HS-5 (cell line): ENCODE measurements at places on chromosomes 3 and 15.

GRCh38 chr3:175422744-175423143, 563.6 kb downstream of the NAALADL2 start:
- DNase-seq: no peak

DNA sequence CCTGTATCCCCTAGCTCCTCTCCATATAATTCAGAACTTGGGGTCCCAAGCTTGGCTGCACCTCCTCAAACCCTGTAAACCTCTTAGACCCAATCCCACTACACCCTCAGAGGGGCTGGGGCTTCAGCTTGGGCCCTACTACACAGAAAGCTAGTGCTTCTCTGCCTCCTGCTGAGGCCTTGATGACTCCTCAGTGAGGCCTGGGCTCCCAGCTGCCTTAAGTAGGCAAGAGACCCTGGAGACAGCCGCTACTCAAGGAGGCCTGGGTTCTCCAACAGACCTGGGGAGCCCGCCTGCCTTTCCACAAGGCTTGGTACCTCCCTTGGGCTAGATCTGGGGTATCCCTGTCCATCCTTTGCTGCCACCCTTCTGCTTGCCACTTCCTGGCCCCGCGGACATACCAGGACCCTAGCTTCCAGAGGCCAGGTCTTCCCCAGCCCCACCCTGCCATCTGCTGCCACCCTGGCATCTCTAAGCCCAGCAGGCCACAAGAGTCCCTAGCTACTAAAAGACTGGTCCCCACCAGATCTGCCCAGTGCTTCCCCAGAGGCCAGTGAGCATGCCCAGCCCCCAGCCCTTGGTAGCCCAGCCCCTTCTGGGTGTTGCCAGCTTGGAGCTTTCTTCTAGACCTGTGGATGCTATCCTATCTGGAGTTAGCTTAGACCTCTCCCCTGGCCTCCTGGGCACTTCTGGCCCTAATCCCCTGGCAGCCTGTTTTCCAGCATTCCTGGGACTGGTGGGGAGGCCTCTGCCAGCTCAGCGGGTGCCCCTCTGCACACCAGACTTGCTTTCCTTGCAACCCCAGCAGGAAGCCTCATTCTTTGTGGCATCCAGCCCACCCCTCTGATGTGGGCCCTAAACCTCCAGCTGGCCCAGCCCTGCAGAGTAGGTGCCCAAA, 13.7 kb downstream of the C15orf39 start:
- no peak for DNase-seq

- no peak for DNase-seq
Measured at GRCh38 chr15:78766041-78766440, 45.2 kb downstream of the ADAMTS7 start.

DNA sequence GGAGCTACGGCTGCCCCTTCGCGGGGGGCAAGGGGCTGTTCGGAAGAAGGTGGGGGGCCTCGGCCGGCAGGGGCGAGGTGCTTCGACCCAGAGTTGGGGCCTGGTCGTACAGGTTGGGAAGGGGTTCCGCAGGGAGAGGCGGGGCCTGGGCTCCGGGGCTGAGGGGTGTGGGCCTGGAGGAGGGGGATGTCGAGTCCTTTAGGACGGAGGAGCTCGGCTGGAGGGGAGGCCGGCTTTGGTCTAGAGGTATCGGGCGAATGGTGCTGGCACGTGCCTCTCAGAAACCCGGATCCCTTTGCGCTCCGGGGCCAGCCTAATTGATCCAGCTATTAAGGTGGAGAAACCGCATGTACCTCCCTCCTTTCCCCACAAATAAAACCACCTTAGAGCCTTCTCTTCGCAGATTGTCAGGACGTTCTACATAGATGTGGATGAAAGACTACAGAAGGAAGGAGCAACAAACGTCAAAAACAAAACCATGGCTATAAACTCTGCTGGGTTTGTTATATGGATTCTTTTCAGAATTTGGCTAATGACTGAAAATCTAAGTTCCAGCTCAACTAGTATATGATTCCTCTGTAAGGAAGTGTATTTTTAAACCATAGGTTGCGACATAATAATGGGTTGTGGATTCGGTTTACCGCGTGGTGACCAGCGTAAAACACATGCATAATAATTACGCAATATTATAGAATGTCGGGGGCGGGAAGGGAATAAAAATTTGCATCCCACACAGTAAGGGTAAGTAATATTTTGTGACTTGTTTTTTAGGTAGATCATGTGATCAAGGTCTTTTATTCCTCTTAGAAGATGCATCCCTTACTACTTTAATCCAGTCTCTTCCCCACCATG, 644 bp upstream of the NGLY1 start:
- DNase-seq: no peak

DNA sequence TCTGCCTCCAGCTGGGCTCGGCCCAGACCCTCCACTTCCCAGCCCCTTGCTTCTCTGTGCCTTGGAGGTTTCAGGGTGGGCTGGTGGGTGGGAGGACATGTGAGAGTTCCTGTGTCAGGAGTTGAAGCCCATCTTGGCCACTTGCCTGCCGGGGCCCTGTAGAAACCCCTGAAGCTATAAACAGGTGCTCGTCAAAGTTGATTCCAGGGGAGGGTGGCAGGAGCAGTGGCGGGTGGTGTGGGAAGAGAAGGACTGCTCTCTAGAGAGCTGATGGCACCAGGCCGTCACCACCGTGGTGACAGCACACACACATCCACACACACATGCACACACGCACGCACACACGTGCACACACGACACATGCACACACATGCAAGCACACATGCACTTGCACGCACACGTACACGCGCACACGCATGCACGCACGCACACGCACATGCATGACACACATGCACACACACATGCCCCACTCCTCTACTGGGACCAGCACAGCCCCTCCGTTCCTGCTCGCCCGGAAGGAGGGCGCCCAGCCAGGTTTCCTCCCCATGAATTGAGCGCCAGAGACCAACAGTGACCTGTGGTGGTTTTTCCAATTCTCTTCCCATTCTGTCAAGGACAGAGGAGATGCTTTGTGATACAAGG, 56.3 kb upstream of the CGNL1 start:
- DNase-seq: no peak

DNA sequence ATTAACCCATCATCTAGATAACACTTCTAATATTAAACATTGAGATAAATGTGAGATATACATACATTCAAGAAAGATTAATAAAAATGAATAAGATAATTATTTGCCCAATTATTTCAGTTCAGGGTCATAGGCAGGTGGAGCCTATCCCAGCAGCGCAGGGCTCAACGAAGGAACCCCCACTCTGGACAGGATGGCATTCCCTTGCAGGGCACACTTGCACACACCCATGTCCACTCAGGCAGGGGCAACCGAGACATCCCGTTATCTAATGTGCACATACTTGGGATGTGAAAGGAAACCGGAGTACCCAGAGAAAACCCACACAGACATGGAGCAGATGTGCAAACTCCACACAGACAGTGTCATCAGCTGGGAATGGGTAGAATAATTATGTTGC, 175.4 kb upstream of the CMC1 start:
- no peak for DNase-seq

DNA sequence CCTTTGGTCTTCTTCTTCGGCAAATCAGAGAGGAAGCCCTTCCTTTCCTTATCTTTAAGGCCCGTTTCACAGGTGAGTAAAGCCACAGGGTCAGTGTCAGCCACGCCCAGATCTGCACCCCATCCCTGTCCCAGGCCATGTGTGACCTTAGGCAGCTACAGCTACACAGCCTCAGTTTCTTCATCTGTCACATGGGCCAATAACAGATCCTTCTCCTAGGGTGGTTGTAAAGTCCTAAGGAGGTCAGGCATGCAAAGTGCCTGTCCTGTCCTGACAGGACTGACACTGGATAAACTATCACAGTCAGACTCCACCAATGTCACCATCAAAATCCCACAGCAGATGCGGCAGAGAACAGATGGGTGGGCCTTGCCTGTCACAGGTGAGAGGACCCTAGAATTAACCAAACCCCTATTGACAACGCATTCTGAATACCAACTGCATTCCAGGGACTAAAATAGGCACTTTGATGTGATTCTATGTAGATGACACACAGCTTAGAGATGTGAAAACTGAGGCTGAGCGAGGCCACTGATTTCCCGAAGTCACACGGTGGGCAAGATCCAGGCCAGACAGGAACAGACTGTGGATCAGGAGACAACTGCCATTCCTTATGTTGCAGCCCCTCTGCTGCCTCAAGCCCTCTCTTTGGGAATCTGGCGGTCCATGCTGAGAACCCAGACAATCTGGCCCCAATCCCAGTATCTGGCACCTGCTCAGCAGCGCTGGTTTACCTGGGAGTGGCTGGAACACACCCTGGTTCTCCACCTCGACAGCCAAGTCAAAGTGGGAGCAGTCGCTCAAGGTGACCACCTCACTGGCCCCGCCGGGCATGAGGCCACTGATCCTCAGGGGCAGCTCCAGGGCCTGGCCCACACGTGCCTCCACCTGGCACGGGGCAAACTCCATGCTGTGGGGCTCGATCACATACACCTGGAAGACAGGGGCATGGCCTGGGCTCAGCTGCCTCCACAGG, 48.7 kb downstream of the NUP210 start:
- DNase-seq: no peak

DNA sequence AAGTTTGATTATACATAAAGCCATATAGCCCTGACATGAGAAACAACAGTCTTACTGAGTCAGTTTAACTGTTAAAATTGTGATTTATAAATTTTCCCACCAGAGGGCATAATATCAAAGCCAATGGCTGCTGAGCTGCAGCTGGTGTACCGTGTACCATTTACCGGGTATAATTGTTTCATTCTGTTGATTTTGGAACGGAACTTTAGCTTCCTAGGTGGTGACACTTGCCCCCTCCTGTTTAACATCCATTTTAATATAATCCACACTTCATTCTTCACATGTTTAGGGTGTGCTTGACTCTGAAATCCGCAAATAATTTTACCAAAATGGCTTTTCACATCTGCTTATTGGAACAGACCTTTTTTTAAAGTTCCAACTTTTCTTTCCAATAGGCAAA, 72.8 kb downstream of the SLC9A9 start:
- DNase-seq: peak; percentile 29

DNA sequence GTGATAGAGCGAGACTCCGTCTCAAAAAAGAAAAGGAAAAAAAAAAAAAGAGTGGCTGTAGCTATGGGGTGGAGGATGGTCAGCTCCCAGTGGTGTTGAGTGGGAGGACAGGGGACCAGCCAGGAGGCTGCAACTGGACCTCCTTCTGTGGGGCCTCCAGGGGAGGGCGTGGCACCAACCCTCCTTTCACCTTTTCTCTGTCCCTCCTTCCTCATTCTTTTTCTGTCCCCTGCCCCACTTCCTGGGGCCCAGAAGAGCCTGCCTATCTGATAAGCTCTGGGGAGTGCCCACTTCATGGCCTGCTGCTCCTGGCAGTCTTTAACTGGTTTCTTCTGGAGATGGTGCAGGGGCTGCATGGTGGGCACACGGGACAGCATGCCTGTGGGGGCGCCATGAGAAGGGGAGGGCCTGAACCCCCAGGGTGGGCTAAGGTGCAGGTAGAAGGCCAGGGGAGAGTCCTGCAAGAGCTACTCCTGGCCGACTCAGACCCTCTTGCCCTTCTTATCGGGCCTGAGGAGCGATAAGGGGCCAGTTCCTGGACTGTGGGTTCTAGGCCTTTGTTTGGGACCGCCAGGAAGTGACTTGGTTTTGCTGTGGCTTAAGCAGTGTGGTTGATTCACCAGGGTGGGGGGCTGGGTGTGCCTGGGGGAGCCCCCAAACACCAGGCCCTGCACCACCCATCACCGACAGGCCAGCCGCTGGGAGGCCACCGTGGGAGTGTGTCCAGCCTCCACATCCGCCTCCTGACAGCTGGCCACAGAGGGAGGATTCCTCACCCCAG, 49.4 kb upstream of the FLNB start:
- DNase-seq: no peak

- DNase-seq: no peak
Measured at GRCh38 chr15:40952301-40952900, 870 bp upstream of the CHAC1 start.

GRCh38 chr3:55868347-55868746, 381.2 kb upstream of the WNT5A start:
- DNase-seq: no peak

DNA sequence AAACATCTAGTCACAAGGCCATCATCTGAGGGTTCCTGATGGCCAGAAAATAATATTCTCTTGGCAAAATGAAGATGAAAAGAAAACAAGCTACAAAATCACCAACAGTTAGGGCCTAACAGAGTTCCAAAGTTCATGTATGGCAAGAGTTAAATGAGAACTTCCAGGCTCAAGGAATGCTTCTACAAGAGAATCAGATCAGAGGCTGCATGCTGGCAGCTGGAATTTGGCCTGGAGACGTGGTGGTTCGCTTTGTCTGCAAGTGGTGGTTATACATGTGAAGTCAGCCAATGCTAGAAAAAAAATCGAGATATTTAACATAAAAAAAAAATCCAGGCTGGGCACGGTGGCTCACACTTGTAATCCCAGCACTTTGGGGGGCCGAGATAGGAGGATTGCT, 5.6 kb downstream of the SIAH2 start:
- DNase-seq: no peak

DNA sequence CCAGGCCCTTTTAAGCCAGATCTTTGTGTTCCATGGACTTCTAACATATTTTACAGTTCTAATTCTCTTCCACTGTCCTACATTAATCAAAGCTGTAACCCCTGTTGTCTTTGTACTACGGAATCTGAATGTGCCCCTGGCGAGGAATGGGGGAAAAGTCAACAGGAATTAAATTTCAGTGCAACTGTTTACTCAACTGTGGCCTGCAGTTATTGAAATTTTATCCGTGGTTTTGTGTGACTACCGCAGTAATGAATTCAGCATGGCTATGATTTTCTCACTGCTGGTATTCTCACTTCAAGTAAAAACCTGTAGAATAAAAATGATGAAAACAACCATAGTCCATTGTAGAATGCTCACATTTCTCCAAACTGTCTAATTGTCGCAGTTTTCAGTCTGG, 388.0 kb downstream of the FOXP1 start:
- DNase-seq: no peak

- DNase-seq: no peak
Measured at GRCh38 chr3:124268355-124268754, 276.4 kb upstream of the ROPN1 start.

GRCh38 chr3:18382760-18383369, 42.3 kb downstream of the SATB1 start:
- no peak for DNase-seq

DNA sequence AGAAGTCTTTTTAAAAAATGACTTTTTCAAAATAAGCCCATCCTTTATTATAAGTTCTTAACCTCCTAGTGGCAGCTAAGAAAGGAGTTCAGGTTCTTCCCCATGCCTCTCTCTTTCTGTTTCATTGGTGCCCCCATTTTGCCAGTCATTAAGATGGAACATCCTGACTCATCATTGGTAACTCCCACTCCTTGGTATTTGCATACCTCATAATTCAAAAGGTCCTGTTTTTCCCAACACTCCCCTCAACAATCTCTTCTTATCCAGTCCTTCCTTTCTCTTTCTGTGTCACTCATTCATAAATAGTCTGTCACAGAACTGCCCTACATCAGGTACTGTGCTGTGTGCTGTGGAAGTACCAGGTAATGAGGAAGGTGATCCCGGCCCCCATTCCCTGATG, 394.0 kb downstream of the FOXP1 start:
- no peak for DNase-seq

DNA sequence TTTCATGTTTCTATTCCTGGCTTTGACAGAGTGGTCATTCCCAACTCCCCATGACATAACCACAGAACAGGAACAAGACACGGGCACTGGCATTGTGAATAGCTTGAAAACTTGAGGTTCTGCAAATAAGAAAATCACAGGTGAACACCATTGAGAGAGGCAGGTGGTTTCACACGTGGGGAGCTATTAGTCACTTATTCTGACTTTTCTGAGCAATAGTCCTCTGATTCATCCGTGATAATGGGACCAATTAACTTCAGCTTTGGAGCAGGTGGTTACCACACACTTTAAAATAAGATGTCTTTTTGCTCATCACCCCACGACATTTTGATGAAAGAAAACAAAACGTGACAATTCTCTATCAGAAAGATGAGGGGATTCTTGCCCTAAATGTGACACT, 224.7 kb downstream of the KLF13 start:
- no peak for DNase-seq

GRCh38 chr3:179624451-179624850, 19.9 kb downstream of the NDUFB5 start:
- no peak for DNase-seq
